HCT116 (cell line): ENCODE measurements at places on chromosomes 12 and 14. TPM values are rescaled to one million over a fixed set of nuclear protein-coding genes. Genes with fewer than 3 reads are reported as not detected.

DNA sequence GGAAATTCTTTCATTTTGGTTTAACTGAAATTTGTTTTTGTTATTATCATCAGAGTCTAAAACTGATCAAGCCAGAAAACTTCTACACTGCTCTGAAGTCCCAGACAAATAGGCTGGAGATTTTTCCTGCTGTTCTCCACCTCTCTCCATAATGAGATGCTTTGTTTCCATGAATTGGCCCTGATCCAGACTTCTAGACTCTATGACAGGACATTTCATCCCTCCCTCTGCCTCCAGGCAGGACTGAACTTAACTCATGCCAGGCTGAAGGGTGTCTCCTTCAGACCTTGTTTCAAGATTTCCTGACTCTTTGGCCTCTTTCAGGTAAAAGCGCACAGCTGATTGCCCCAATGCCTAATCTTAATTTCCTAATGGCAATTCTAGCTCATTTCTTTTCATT, 69.1 kb upstream of the HOXC13 start:
- DNase-seq: no peak
- H3K27me3 ChIP-seq: no peaks in the 10 kb centered on the region
- no peaks in the 10 kb centered on the region for H3K36me3 ChIP-seq
- H3K4me1 ChIP-seq: peaks cover 18% of the 10 kb centered on the region
- H3K27ac ChIP-seq: no peak overlapping the region
- no peak overlapping the region for H3K4me3 ChIP-seq

GRCh38 chr12:96720363-96720705, 186.7 kb upstream of the NEDD1 start:
- H3K27ac ChIP-seq: no peak overlapping the region
- peaks cover 16% of the 10 kb centered on the region for H3K27me3 ChIP-seq
- H3K4me3 ChIP-seq: no peak overlapping the region
- no peaks in the 10 kb centered on the region for H3K4me1 ChIP-seq

GRCh38 chr12:14167005-14167628, 185.7 kb upstream of the GRIN2B start:
- no peak overlapping the region for H3K27ac ChIP-seq
- no peaks in the 10 kb centered on the region for H3K36me3 ChIP-seq
- H3K4me1 ChIP-seq: no peaks in the 10 kb centered on the region

Gene POTEG
- total RNA-seq: not detected

Gene LUM
- 0.69 TPM for total RNA-seq

Gene IFNG-AS1
- total RNA-seq: not detected

Gene TEX22
- 3.8 TPM for total RNA-seq

GRCh38 chr12:457676-458075, 2.1 kb upstream of the B4GALNT3 start:
- H3K4me1 ChIP-seq: peaks cover 30% of the 10 kb centered on the region
- no peaks in the 10 kb centered on the region for H3K36me3 ChIP-seq
- no peak overlapping the region for H3K4me3 ChIP-seq
- H3K27ac ChIP-seq: no peak overlapping the region
- H3K27me3 ChIP-seq: no peaks in the 10 kb centered on the region
- no peak for DNase-seq

- H3K36me3 ChIP-seq: no peaks in the 10 kb centered on the region
- no peak for DNase-seq
- no peak overlapping the region for H3K27ac ChIP-seq
- H3K27me3 ChIP-seq: no peaks in the 10 kb centered on the region
- no peaks in the 10 kb centered on the region for H3K4me1 ChIP-seq
Observed at GRCh38 chr12:100724071-100724470, 70.5 kb upstream of the ANO4 start.
